ENCODE measurements at places on chromosomes 13 and 19.

DNA sequence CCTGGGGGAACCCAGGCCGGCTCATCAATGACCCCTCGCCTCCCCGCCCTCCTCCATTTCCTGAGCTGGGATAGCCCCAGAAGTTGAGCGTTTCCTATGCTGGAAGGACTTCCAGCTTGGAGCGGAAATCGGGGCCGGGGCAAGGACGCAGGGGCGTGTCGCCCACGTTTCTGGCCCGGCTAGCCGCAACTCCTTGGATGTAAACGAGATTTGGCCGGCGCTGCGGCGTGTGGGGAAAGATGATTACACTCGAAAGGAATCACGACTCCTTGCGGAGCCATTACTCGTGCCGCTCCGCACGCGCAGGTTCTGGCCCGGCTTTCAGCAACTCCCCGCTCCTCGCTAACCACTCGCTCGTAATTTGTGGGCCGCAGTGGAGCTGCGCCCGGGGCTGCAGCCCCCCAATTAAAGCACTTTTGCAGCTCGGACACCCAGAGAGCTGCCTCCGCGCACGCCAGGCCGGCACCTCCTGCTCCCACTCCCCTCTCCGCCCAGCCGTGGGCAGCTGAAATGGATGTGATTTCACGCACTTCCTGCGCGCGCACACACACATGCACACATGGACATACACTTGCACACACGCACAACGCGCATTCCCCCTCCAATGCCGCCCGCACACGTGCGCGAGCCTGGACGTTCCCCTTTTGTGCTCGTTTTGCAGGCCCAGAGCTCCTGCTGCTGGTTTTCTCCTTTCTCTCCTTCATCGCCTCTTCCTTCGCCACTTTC, 15.7 kb downstream of the ZIC5 start:
- no peak for DNase-seq

- no peak for DNase-seq
Measured at GRCh38 chr13:62129000-62129551, 713.4 kb upstream of the PCDH20 start.

DNA sequence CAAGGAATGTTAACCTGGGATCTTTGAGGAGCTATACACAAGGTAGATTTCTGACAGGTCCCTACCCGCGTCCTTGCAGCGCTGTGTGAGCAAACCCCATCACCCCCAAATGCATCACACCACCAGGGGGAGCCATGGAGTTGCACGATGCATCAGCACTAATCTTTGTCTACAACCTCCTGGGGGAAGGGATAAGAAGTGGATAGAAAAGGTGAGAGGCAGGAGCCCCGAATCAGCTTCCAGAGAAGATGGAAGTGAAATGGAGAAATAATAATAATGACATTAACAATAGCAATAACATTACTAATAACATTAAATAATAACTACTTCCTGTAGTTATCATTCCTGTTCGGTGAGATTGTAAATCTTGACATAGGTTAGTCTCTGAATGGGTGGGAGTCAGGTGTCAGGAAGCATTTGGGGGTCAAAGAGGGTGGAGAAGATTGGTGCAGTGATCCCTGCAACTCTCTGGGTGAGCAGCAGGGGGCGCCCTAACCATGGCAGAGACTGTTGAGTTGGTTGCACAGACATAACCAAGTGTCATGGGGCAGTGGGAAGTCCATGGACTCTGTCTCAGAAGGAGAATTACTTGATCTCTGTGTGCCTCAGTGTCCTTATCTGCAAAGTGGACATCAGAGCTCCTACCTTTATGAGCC, 16.5 kb downstream of the SIGLEC7 start:
- no peak for DNase-seq

DNA sequence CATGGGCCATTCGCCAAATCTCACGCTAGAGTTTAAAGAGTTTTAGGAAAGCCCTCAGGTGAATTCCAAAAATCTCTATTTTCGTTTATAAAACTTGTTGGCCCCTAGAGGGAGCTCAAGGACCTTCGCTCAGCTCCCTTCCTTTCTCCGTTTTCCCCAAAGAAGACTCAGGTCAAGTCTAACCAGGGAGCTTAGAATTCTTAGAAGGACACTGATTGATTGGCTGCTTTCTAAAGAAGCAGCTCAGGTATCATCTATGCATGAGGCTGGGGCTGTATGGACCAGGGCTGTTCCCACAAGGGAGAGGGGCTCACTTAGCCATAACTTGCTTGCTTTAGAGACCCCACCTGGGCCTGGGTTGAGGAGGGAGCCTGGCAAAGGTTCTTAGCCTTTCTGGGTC, 20.5 kb downstream of the DZIP1 start:
- DNase-seq = no peak

GRCh38 chr13:104086210-104086609, 1020.0 kb upstream of the SLC10A2 start:
- DNase-seq = no peak

GRCh38 chr13:48942131-48942530, 33.6 kb upstream of the FNDC3A start:
- DNase-seq = no peak

GRCh38 chr13:66927562-66927961, 302.6 kb downstream of the PCDH9 start:
- DNase-seq = no peak

- peak; percentile 29 for DNase-seq
Measured at GRCh38 chr19:7292950-7293761, 1.1 kb downstream of the INSR start.

DNA sequence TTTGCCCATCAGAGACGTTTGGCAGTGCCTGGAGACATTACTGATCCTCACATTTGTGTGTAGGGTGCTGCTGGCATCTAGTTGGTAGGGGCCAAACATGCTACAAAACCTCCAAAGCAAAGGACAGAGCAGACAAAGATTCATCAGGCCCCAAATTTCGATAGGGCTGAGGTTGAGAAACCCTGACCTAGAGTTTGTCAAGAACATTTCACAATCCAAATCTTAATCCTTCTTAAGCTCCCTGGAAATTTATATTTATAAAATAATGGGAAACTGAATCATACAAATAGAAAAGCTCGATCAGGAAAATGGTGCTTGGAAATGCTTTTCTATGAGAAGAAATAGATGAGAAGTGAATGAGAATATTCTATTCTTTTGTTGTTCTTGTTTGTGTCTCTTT, 273.6 kb downstream of the DCT start:
- no peak for DNase-seq

DNA sequence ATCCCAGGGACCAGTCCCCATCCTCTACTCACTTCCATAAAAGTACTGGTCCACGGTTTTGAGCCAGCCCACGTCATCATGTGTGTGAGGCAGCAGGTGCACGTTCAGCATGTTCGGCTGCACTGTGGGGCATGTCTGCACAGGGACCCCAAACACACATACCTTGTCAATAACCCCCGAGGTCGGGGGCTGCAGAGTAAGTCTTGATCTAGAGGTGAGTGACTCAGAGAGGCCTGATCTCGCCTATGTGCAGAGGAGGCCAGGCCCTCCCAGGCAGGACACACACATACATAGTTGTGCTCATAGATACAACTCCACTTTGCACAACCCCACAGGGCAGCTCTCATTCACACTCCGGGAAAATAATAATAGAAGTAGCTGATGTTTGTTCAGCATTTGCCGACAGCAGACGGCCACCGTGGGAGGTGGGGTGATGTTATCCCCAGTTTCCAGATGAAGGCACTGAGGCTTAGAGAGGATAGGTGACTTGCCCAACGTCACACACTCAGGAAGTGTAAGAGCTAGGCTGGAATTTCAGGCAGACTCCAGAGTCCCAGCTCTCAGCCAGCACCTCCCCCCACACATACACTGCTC, 774 bp downstream of the MAN2B1 start:
- no peak for DNase-seq

DNA sequence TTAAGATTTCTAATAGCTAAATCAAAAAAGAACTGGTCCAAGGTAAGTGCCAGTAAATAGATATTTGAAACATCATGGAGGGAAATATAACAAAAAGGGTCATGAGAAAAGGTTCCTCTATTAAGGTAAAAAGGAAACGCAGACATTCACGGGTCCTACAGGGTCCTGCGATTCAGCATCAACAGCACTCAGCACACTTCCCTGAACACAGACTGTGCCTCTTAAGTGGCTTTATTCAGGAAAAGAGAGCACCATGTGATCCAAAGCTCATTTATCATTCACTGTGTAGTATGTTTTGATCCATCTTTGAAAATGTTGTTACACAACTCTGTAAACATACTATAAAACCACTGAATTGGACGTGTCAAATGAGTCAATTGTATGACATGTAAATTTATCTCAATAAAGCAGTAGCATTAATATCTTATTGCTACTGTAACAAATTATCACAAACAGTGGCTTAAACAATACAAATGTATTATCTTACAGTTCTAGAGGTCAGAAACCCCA, 33.7 kb downstream of the CRYL1 start:
- no peak for DNase-seq

GRCh38 chr19:6092329-6093286, 17.7 kb downstream of the RFX2 start:
- DNase-seq = peak; percentile 36

GRCh38 chr19:47503826-47504150, 11.1 kb downstream of the NAPA start:
- DNase-seq = no peak

DNA sequence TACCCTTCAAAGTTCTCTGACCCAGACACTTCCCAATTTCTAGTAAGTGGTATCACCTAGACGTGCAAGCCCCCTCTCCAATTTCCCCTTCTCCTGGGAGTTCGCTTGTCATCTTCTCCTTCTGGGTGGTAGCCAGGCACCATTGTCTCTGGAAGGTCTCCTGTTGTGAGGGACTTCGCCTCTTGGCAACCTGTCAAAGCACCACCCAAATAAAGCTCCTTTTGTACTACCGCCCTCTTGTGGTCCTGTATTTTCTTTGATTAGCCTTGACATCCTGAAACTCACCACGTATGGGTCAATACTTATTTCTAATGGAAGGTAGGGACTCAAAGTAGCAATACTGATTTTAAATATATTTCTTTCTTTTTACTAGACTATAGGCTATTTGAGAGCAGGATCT, 8.2 kb downstream of the GPC5 start:
- no peak for DNase-seq

DNA sequence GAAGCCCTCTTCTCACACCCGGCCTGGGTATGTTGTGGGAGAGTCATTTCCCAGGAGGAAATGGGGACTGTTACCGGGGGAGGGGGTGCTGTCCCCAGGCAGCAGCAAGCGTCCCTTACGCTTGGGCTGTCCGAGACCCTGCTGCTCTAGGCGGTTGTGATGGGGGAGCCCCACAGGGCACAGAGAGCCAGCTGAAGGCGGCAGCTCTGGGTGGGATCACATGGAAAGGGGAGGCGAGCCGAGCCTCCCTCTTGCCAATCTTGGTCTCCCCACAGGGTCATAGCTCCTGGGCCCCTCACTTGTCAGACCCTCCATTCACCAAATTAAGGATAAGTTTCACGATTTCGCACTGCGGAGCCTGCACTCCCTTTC, 22.0 kb downstream of the EPN1 start:
- no peak for DNase-seq

- DNase-seq = no peak
Measured at GRCh38 chr19:39797083-39797482, 18.4 kb downstream of the LEUTX start.

GRCh38 chr19:4184718-4185352, 2.3 kb downstream of the ANKRD24 start:
- no peak for DNase-seq

DNA sequence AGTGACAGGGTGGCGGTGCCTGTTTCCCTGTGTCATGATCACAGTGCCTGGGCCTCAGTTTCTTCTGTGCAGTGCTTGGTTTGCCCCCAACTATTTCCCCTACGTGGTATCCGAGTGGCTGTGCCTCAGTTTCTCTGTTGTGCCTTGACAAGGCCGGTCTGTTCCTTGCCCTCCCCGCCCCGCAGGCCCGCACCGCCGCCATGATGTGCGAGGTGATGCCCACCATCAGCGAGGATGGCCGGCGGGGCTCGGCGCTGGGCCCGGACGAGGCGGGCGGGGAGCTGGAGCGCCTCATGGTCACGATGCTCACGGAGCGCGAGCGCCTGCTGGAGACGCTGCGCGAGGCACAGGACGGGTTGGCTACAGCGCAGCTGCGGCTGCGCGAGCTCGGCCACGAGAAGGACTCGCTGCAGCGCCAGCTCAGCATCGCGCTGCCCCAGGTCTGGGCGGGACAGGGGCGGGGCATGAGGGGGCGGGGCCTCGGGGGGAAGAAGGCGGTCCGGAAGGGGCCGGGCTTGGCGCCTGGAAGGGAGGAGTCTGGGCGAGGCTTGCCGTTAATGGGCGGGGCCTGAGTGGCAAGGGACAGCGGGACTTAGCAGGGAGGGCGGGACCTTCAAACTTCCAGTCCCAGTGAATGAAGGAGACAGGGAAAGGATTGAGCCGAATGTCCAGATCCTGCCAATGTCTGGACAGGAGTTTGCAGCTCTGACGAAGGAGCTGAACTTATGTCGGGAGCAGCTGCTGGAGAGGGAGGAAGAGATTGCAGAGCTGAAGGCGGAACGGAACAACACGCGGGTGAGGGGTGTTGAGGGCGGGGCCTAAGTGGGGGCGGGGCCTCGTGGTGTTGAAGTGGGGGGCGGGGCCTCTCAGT, 8.6 kb downstream of the PPFIA3 start:
- DNase-seq = peak; percentile 92

DNA sequence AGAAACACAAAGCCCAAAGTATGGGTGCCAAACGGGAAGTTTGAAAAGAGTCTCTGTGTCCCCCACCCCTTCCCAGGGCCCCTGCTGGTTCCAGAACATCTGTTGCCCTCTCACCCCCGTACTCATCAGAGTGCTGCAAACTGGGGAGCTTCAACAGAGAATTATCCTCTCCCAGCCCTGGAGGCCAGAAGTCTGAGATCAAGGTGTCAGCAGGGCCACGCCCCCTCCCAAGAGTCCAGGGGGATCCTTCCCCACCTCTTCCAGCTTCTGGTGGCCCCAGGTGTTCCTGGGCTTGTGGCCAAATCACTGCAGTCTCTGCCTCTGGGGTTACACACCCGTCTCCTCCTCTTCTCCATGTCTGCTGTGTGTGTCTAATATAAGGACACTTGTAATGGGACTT, 183.4 kb downstream of the PTPRS start:
- no peak for DNase-seq

GRCh38 chr13:93805736-93806135, 579.1 kb downstream of the GPC6 start:
- no peak for DNase-seq

GRCh38 chr13:98343461-98343860, 166.4 kb upstream of the RNF113B start:
- DNase-seq = no peak

DNA sequence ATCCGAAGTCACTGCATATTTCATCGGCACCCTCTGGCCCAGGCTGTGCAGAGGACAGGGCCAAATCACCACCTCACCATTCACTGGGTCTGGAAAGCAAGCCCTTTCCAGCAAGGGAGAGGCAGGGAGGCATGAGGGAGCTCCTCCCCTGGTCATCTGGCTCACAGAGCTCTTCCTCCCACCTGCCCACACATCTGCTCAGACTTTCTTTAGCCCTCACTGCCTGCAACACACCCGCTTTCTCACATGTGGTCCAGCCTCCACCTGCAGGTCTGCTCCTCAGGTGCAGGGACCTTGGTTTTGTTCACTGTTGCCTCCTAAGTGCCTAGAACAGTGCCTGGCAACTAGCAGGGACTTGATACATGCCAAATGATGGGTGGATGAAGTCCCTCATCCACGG, 21.0 kb upstream of the SLC35E1 start:
- DNase-seq = no peak

GRCh38 chr19:4930664-4931063, 21.4 kb downstream of the UHRF1 start:
- no peak for DNase-seq

GRCh38 chr13:23460309-23460708, 26.8 kb upstream of the SACS start:
- no peak for DNase-seq

Measured in C1 segment of cervical spinal cord (tissue), 14 donors.